EH (cell line): ENCODE measurements at places on chromosomes 6 and 20.
A peak's percentile ranks its signal among the peaks of the same experiment; 100 is the strongest.

- DNase-seq, result no peak
Observed at GRCh38 chr20:32805721-32806120, 14.0 kb upstream of the MAPRE1 start.

DNA sequence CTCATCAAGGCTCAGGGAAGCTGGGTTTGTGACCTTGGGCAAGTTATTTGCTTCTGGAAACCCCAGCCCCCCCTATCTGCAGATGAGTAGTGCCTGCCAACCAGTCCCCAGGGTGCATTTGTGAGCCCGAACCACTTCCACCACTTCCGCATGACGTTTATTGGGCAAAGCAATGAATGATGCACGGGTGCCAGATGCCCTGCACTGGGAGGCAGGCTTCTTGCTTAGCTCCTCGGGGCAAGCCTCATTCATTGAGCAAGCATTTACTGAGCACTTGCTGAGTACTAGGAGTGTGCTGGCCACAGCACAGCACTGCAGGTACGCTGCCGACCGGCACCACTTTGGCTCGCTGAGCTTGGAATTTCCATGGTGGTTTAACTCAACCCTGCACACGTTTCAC lies 60.2 kb downstream of the GNAS-AS1 start:
- DNase-seq, result no peak

GRCh38 chr20:44547419-44547818 lies 25.5 kb upstream of the SERINC3 start:
- DNase-seq, result no peak

GRCh38 chr6:15063253-15063853 lies 182.5 kb upstream of the JARID2 start:
- peak; percentile 57 for DNase-seq

GRCh38 chr6:147161974-147162495 lies 42.2 kb upstream of the STXBP5 start:
- DNase-seq, result peak; percentile 69

- DNase-seq, result peak; percentile 37
Observed at GRCh38 chr20:49712996-49713752, 504 bp downstream of the B4GALT5 start.

- DNase-seq, result no peak
Observed at GRCh38 chr20:44288252-44288651, 22.8 kb downstream of the FITM2 start.

- DNase-seq, result peak; percentile 47
Observed at GRCh38 chr6:157464653-157465535, 83.9 kb downstream of the ZDHHC14 start.

DNA sequence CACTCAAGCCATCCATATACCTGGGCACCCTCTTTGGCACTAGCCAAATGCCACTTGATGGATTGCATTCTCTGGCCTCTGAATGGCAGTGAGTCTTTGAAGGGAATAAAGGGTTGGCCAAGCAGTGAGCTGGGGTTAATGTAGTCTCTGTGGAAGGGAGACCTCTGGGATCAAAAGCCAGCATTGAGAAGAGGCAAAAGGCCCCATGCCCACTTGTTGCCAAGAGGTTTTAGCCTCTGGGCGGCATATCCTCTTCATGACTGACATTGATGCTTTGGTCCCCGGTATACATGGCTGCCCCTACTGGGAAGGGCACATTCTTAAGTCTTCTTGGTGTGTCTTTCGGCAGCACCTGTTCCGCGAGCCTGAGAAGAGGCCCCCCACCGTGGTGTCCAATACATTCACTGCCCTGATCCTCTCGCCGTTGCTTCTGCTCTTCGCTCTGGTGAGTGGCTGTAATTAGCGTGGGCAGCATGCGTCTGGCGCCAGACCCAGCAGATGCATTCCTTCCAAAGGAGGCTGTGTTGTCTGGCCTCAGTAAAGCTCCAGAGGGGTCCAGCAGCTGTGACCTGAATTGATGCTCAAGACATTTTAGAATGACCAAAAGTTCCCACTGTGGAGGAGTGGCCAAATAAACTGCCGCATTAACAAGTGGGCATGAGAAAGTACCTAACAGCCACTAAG lies 29.5 kb downstream of the GHRH start:
- DNase-seq, result no peak

GRCh38 chr20:53856300-53857295 lies 213.8 kb downstream of the BCAS1 start:
- DNase-seq, result no peak

DNA sequence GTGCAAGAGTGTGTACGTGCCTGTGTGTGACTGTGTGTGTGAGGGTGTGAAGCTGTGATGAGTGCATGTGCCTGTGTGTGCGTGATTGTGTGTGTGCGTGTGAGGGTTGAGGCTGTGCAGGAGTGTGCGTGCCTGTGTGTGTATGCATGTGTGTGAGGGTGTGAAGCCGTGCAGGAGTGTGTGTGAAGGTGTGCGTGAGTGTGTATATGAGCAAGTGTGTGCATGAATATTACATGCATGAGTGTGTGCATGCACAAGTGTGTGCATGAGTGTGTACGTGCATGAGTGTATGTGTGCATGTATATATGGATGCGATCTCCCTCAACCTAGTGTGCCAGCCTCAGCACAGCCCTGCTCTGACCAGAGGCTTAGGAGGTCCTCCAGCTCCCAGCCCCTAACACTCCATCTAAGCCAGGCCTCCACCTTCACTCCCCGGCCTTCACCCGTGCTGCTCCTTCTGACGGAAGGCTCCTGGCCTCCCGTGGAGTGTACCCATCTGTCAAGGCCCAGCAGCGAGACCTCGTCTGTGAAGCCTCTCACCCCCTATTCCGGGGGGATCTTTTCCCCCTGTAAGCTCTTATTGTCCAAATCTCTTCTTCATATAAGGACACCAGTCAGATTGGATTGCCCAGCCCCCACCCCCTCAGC lies 19.9 kb upstream of the PHACTR3 start:
- DNase-seq, result no peak

GRCh38 chr20:20606050-20606449 lies 106.4 kb downstream of the RALGAPA2 start:
- no peak for DNase-seq

GRCh38 chr6:165096868-165097267 lies 212.5 kb downstream of the C6orf118 start:
- DNase-seq, result no peak

DNA sequence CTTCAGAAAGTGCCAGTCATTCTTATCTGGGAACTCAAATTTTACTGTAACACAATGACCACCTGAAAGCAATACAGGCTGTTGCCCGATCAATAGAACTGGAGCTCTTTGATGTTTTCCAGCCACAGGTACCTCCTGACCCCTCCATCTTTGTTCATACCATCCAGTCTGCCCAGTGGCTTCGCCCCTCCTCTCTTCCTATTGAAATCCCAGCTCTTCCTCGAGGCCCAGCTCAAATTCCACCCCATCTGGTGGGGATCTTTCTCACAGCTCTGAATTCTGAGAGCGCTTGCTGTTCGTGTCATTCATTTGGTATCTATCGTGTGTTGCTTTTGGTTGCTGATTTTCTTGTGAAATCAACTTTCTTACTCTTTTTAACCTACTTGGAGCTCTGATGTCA lies 87.9 kb upstream of the CNKSR3 start:
- DNase-seq, result no peak
